Stimulated activated CD4-positive, alpha-beta T cell treated with anti-CD3 and anti-CD28 coated beads, Interleukin-1b, Interleukin-23, amount 100 ng/mL, for 48 hours (primary cell): ENCODE measurements at places on chromosomes 6 and 20.
A peak's percentile ranks its signal among the peaks of the same experiment; 100 is the strongest.

DNA sequence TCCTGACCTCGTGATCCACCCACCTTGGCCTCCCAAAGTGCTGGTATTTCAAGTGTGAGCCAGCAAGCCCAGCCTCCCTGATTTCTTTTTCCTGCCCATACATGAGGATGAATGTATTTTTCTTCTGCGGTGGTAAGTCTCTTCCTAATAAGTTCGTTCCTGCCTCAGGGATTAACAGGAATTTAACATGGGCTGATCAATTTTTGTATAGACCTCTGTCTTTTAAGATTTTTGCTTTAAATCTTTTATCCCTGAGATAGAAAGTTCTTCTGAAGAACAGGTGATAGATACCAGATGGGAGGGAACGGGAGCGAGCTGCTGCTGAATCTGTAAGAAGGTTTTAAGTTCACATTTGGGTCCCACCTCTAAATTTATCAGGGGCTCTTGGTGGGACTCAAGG lies 7.0 kb upstream of the ZNFX1 start:
- DNase-seq: no peak

GRCh38 chr6:43790031-43790430 lies 20.0 kb downstream of the VEGFA start:
- DNase-seq: no peak

DNA sequence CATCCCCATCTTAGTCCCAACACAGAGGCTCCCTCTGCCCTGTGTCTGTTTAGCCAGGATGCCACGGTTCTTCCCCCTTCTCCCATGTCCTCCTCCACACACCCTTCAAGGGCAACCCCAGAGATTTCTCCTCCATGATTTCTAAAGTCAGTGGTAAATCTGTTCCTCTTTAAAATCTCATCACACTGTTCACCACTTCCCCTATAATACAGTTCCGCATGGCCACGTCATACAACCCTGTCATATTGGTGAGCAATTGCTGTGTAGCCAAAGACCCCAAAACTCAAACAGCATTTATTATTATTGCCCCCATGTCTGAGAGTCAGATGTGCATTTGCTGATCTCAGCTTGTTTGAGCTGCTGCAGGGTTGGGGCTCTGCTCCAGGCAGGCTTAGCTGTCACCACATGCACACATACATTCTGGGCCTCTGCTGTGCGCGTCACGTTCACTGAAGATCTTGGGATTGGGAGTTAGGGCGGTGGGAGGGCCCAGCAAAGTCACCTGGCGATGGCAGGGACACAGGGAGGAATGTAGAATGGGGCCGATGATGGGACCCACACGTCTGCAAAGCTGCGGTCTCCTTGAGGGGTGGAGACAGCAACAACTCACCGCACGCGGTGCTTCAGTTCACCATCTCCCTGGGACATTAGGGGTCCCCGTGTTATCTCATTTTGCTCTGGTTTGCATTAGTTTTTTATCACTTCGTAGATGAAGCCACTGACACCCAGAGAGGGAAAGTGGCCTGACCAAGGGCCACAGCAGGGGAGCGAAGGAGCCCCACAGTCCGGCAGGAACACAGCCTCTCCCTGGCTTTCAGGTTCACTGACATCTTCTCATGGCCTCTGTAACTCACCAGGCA lies 36.9 kb upstream of the CD93 start:
- no peak for DNase-seq

- DNase-seq: no peak
Measured at GRCh38 chr6:71248306-71248765, 40.3 kb upstream of the OGFRL1 start.

DNA sequence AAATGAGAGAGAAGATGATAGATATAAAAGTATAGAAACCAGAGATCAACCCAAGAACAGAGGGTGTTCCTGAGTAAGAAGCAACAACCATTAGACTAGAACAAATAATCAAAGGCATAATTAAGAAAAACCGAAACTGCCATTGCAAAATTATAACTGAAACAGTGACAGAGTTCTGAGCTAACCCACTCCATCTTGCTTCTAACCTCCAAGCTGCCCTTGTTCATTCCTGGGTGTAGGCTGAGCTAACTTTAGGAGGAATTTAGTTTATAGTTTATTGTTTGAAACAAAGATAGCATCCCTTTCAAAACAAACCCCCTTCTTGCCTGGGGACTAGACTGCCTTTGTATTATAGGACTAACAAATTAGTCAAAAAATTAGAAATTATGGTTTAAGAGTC lies 56.1 kb upstream of the PRND start:
- no peak for DNase-seq

DNA sequence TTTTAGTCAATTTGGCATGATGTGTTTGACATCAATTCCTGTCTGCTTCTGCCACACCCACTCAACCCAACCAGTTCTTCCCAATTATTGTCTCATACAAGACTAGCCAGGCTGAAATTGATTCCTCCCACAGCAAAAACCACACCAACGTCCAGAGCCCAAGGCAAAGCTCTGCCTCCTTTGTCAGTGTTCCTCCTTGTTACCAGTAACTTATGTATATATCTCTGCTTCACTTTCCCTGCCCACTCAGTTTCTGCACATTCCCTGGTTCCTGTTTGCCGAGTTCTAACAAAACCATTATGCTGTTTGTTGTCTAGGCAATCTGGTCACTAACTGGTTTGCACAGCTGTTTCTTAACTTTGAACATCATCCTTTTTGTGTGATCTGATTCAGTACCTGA lies 547.9 kb upstream of the PTCHD4 start:
- DNase-seq: no peak

DNA sequence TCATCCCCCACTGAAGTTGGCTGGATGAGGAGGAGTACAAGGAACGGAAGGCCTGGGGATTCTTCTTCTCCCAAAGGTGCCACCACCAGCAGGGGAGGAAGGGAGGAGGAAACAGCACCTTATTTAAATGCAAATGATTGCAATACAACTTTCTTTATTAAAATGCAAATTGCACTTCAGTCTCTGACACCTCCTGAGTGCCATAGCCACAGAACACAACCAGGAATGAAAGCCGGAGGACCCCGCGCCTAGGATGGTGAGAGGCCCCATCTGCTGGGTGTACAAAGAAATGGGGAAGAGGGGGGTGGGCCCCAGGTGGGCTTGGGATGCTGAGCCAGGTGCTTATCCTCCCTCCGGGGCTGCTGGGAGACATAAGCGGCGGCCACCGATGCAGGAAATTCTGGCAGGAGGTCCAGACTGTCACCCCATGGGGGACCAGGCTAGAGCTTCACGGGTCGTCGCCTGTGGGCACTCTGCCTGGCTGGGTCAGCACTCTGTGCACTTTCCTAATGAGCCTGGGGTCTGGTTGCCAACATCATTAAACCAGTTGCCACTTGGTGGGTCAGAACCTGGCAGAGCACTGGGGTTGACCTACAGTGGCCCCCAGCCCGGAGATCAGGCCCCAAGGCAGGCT lies 154.2 kb upstream of the MLN start:
- no peak for DNase-seq

- DNase-seq: peak; percentile 22
Measured at GRCh38 chr6:107740496-107741190, 83.5 kb downstream of the SCML4 start.

DNA sequence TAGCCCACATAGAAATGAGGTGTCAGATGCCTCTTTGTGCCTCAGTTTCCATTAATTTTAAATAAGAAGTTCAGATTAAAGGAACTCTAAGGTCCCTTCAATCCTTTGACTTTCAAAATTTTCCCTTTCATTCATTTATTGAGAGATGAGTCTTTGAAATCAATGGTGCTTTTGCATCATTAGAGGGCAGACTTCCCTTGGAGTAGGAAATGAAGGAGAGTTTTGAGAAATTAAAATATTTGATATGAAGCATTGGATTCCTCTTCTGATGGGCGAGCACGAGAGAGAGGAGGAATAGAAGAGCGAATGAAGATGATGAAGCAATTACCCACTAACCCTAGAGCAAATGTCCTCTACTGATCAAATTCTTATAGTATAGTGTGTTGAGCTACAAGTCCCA lies 105.7 kb downstream of the EDN1 start:
- DNase-seq: no peak

DNA sequence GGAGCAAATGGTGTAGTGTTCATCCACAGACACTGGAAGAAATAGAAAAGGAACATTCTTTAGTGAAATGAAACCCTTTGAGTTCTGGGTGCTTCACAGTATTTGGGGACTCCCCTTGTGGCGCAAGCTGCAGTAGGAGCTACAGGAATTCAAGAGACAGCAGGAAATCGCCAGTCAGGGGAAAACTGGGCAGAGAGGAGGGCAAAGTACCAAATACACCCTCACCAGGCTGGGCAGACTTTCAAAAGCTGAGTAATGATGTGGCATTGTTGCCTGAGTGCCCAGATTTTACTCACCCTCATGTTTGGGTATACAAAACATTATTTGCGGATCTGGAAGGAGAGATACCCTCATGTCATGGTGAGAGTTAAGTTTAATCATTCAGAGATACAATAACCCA lies 97.9 kb downstream of the SOD2 start:
- peak; percentile 14 for DNase-seq

- DNase-seq: no peak
Measured at GRCh38 chr20:11431621-11432020, 486.1 kb upstream of the BTBD3 start.

- no peak for DNase-seq
Measured at GRCh38 chr6:112764377-112764776, 417.2 kb downstream of the RFPL4B start.

DNA sequence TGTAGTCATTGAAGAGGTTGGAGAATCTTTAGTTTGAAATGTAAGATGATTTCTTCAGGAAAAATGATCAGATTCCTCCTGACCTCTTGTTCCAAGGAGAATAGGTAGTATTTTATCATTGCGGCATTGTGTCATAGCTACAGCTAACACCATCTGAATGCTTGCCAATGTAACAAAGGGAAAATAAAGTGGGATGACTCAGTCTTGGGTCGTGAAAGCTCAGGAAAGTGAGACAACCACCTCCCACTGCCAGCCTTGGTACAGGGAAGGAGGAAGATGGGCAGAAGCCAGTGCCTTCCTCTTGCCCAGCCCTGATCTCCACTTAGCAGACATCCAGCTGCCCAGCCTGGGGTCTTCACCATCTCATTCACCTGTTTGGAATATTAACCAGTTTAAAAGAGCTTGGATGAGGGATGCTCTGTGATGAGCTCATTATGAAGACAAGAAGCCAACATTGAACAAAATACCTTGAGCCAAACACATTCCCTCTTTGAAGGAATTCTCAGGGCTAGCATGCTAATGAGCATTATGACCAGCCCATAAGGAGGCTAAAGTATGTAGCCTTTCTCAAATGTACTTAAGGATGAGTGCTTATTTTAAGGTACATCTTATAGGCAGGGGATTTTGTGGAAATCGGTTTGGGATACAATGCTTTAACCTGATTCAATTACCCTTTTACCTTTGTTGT lies 40.0 kb upstream of the APCDD1L start:
- no peak for DNase-seq

GRCh38 chr6:122651604-122652003 lies 41.4 kb downstream of the PKIB start:
- no peak for DNase-seq

DNA sequence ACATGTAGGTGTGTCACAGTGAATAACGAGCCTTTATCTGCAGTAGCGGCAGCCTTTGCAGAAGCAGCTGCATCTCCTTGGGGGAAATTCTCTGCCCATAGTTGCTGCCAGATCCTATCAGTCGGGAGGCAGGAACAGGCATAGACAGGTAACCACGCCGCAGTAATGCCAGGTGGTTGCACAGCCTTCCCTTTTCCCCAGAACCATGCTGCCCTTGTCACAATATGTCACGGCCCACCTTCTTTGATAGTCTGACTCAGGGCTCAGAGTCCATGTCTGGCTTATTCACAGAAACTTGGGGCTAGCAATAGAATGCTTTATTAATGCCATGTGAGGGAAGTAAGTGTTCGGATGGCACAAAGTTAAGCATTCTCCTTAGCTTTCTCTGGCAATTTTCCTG lies 76.6 kb downstream of the F13A1 start:
- no peak for DNase-seq

DNA sequence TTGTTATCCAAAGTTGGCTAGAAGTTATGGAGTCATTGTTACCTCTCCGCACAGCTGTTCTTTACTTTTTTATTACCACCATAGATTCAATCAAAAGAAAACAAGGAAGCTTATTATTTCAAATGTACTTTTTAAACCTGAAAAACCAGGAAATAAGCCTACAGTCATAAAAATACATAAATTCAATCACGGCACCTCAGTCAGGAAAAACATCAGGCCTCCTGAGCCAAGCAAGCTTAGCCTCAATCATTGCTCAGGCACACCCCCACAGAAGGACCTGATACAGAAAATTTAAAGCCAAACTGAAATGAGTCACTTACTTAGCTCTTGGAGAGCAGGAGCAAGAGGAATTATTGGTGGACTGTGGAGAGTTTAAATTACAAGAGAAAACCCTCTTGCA lies 44.3 kb downstream of the MARCKS start:
- DNase-seq: no peak

- no peak for DNase-seq
Measured at GRCh38 chr6:128600397-128600951, 80.1 kb upstream of the PTPRK start.

GRCh38 chr20:41499961-41500725 lies 118.0 kb downstream of the CHD6 start:
- DNase-seq: no peak

- no peak for DNase-seq
Measured at GRCh38 chr20:6919792-6920468, 152.4 kb downstream of the BMP2 start.

DNA sequence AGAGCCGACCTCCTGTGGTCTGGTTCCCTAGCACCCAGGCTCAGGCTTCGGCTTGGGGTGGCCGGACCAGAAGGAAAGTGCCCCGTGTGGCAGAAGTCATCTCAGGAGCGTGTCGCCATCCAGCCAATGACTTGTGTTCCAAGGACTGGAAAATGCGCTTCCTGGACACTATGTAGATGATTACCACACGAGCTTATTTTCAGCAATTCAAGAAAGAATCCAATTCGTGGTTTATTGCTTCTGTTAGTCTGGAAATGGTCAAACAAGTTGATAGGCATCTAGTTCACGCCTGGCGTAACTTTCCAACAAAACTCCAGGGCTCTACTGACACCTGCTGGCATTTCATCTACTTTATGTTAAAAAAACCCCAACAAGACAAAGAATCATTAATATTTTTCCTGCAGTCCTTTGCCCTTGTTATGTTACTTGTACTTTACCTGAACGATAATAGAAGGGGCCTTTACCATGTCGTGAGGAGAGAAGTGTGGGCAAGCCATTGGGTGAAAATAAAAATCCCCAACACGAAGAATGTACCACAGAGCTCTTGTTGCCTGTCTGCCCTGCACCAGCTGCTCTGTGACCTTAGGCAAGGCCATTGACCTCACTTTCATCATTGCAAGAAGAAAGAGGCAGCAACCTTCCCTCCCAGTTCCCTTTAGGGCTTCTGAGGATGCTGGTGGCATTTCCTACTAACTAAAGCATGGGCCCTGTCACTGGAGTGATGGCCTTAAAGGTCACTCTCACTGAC lies 154.7 kb upstream of the LAMP5 start:
- DNase-seq: no peak

GRCh38 chr6:46098678-46099077 lies 31.1 kb upstream of the ENPP4 start:
- DNase-seq: no peak

GRCh38 chr20:25867776-25868649 lies 171.4 kb upstream of the ZNF337 start:
- DNase-seq: peak; percentile 81

GRCh38 chr6:116471531-116471930 lies 10.4 kb downstream of the CALHM6 start:
- DNase-seq: no peak
